ENCODE measurements at places on chromosomes 11 and 22.
A peak's percentile ranks its signal among the peaks of the same experiment; 100 is the strongest.

GRCh38 chr11:130727157-130728119 lies 188.8 kb downstream of the SNX19 start:
- no peak for DNase-seq

DNA sequence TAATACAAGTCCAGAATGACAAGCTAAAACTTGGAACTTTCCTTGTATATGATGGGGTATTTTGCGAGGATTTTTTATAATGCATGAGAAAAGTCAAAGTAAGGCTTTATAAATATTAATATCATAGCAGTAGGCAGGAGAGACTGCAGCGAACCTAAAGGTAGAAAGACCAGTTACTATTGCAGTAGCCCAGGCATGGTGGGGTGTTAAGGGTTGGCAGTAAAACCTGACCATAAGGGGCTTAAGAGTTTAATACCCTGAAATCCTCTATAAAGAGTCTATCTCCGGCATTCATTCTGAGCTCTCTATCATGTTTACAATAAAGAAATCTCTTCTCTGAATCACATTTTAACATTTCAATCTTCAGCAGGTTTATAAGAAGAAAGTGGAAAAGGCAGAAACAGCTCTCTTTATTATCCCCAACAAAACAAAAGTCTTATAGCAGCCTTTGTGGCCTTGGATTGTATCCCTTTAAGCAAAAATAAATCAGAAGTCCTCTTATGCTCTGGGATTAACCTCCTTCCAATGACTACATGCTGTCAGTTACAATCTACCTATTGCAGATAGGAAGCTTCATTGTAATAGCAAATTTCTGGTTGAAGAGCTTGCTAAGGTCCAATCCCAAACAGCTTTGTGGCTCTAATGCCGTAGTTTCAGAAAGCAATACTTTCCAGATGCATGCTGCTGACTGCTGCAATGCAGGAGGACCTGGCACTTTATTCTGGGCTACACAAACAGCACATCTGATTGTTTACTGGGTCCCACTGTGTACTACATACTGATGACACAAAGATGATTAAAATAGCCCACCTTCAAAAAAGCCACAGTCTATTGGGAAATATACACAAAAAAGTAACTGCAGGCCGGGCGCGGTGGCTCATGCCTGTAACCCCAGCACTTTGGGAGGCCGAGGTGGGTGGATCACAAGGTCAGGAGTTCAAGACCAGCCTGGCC lies 45.8 kb downstream of the SIK3 start:
- DNase-seq = no peak

DNA sequence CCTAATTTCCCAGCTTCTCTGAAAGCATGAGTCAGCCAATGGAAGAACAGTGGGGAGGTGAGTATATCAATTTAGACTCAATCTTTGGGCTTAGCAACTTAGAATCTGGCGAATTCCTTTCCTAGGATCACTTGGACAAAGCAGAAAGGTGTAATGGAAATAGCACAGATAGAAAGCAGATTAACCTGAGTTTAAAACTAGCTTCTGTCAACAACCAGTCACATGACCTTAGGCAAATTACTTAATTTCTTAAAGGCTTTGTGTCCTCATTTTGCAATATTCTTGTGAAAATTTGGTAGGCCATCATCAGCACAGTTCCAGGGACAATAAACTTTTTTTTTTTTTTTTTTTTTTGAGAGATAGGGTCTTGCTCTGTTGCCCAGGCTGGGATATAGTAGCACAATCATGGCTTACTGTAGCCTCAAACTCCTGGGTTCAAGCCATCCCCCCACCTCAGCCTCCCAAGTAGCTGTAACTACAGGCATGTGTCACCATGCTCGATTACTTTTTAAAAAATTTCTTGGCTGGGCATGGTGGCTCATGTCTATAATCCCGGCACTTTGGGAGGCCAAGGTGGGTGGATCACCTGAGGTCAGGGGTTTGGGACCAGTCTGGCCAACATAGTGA lies 40.8 kb upstream of the PCF11 start:
- DNase-seq = no peak

DNA sequence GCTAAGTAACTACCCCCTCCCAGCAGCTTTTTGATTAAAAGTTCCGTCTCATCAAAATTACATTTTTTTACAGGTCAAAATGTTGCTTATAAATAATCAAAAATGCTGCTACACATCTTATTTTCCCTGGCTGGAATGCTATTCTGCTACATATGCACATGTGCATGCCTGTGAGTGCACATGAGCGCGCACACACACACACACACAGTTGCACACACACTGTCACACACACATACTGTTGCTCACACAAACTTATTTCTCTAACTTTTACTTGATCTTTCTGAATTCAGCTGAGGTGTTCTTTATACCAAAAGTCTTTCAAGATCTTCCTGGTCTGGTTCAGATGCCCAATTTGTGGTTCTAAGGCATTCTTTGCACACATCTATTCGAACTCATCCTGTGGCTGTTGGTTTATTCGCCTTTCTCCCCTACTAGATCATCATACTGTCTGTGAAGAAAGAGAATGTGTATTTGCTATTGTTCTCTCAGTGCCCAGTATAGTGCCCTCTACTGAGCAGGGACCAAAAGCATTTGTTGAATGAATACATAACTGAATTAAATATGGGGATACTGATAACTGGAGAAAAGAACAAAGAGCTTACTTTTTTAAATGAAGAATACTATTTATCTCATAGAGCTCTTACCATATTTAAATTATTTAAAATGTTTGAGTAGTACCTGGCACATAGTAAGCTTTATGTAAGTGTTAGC lies 68.1 kb upstream of the CCDC179 start:
- no peak for DNase-seq

DNA sequence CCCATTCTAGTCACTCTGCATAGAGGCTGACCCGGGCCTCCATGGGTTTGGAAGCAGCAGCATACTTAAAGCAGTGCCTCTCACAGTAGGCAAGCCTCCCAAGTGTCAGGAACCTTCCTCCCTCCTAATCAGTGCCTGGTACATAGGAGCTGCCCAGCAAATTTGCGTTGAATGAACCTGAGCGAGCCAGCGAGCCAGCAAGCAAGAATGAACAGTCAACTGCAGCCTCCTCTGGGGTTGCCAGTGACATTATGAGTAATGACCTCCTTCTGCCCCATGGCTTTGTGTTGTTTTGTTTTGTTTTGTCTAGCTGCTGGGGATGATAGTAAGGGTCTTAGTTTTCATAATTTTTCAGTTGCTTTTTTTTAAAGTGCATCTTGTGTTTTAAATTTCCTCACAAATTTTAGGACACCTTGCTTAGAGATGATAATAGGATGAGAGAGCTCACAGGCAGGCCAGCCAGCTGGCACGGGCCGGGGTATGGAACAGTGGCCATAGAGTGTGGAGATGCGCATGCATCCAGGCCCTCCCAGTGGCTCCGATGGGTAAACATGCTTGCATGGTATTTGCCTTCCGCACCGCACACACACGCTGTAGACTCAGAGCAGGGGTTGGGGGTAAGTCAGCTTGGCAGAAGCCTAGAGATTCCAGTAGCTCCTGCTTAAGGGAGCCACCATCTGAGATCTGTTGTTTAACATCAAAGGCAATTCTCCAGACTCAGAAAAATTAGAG lies 36.1 kb downstream of the TTC12 start:
- no peak for DNase-seq

GRCh38 chr11:72069787-72070251 lies 10.5 kb downstream of the NUMA1 start:
- peak; percentile 53 for DNase-seq

GRCh38 chr11:120056301-120057027 lies 81.4 kb downstream of the TRIM29 start:
- no peak for DNase-seq

DNA sequence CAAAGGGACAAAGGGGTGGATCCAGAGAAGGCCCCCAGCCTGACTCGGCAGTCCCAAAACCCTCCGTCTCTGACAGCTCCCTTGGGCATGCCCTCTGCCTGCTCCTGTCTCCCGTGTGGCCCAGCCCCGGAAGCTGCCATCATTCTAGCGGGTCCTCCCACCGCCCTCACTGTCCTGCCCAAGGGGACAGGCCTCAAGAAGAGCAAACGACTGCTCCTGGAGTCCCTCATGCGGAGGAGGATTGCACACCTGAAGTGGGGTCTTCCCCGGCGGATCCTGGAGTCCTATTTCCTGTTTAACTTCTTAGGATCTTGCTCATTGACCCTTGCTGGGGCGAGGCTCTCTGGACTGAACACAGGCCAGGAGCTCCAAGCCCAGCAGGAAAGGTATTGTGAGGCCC lies 2.6 kb upstream of the MEI1 start:
- DNase-seq = no peak

GRCh38 chr11:33904102-33904501 lies 12.2 kb upstream of the LMO2 start:
- DNase-seq = no peak

GRCh38 chr11:112745973-112746372 lies 215.2 kb upstream of the NCAM1 start:
- DNase-seq = no peak

DNA sequence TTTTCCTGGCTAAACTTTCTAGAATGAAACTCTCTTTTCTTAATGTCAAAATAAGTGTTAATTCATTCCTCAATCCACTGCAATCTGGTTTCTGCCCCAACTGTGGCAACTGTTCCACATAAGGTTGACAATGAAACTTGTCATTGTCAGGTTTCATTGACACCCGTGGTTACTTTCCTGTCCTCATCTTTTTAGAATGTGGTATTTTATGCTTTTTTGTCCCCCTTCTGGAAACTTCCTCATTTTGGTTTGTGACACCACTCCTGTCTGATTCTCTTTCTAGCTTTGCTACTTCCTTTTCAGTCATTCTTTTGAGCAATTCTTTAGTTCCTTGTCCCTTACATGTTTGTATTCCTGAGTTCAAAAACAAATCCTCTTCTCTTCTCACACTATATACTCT lies 7.5 kb upstream of the PDE3B start:
- DNase-seq = no peak

DNA sequence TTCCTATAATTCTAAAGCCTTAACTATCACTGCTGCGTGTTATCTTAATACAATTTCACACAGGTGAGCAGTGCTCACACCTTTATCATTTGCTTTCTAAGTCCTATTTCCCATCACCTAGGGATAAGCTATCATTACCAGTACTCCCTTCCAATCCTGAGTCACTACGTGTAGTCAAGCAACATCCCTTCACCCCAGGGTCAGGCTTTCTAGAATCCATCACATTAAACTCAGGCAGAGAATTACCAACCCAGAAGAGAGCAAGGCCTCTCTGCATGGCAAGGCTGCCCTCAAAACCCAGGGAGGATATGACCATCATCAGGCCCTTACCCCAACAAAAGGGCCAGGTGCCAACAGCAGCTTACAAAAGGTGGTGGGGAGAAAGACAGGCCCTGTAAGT lies 9.8 kb downstream of the PACSIN2 start:
- DNase-seq = no peak

DNA sequence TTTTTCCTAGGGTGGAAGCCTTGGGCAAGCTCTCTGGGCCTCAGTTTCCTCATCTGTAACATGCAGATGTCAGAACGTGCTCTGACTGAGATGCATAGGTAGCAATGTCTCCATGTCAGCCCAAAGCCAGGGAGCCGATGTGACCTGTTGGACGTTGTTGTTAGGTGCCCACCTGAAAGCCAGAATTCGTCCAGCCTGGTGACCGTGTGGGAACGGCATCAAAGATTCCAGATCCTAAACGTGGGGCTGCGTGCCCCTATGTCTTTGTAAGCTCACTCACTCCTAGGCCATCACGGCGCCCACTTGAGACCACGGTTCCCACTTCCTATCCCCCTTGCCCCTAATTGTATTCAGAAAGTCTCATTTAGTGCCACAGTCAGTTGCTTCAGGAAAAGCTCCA lies 48.2 kb downstream of the FBLN1 start:
- no peak for DNase-seq

DNA sequence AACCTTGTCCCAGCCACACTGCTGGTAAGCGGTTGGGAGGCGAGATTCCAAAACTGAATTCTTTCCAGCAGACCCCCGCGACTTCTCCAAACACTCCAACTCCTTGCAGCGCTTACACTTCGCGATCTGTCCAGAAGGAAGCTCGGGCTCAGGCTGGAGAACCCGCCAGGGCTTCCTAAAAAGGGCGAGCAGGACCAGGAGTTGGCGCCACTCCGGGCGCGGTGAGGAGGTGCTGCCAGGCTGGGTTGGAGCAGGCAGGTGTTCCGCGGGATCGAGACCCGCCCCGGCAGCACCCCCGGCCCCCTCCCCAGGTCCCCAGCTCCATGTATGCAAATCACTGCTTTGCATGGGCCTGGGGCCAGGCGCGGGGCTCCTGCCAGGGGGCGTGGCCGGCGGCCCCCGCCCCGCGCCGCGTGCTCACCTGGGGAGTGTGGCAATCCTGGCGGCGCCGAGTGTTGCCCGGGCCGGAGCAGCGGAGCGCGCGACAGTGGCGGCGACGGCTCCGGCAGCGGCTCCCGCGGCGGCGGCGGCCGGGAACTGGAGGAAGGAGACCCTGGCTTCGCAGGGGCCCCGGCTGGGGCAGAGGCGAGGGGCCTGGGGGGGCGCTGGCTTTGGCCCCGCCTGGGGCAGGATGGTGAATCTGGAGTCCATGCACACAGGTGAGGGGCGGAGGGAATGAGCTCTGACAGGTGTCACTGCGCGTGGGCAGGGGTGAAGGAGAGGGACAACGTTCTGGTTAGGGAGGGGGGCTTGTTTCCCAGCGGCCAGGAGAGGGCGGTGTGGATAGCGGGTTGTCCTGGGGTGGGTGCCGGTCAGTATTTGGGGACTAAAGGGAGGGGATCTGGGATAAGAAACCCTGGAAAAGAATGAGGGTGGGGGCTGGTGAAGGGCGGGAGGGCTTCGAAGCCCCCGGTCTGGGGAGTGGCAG lies at the start of gene POU2F3:
Gene POU2F3, plus strand, starts transcription at position 428 of the 928 bp plus-strand sequence. Its CDS starts 204 bp downstream, at position 632.
- DNase-seq = no peak

GRCh38 chr11:3857628-3858027 lies 2.2 kb downstream of the STIM1 start:
- no peak for DNase-seq

- no peak for DNase-seq
Observed at GRCh38 chr11:15195454-15196200, 80.9 kb downstream of the INSC start.

DNA sequence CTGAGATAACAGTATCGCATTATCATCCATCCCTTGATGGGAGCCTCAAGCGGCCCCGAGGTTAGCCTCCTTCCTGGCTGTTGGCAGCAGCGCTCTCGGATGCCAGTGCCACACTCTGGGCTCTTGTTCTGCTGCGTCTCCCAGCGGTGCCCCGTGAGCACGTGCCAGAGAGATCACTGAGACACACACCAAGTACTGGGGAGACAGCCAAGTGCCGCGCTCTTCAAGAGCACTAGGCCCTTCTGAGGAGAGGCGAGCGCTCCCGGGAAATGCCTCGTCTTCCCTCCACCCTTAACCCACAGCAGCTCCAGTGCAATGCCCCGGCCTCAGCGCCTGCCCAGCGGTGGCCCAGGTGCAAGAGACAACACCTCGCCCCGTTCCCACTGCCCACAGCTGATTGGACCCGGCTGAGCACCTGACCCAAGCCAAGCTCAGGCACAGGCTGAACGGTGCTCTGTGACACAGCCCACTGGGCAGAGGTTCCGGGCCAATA lies 248.3 kb upstream of the NARS2 start:
- DNase-seq = no peak

DNA sequence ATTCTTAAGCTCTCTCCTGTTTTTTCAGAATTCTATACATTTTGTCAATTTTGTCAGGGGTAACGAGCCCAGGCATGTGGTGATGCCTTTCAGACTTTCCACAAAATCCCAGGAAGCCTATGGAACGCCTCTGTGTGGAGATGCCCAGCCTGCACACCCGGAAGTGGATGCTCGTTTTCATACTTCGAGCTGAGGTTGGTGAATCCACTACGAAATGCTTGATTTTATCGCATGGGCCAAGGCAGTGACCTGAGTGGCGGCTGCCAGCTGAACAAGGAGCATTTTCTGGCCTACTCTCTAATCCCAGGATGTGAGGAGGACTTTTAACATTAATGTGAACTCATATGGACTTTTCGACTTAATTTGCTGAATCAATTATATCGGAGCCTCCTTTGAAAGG lies 426.7 kb upstream of the B3GAT1 start:
- no peak for DNase-seq

All from fibroblast of skin of right quadriceps (primary cell).